SW 1271 (cell line): ENCODE measurements at places on chromosomes 3 and 15.

- DNase-seq = no peak
Measured at GRCh38 chr15:76968306-76968705, 26.6 kb upstream of the PSTPIP1 start.

- no peak for DNase-seq
Measured at GRCh38 chr3:44995142-44995770, 19.2 kb downstream of the EXOSC7 start.

DNA sequence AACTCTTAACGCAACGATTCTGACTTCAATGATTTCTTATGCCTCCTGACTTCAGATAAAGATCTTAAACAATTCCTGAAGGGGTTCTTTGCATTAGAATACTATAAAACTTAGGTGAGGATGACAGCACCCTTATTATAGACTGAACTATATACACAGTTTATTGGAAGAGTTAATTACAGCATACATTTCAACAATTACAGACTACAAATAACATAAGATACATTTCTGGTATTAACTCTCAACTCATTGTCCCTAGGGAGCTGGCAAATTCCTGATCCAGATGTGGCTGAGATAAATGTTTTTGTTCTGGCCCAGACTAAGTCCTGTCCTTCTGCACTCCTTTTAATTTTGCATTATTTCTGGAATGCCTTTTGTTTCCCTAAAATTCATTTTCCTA, 155.5 kb upstream of the TMC3 start:
- no peak for DNase-seq

- DNase-seq = no peak
Measured at GRCh38 chr3:139243710-139244109, 100.1 kb upstream of the MRPS22 start.

DNA sequence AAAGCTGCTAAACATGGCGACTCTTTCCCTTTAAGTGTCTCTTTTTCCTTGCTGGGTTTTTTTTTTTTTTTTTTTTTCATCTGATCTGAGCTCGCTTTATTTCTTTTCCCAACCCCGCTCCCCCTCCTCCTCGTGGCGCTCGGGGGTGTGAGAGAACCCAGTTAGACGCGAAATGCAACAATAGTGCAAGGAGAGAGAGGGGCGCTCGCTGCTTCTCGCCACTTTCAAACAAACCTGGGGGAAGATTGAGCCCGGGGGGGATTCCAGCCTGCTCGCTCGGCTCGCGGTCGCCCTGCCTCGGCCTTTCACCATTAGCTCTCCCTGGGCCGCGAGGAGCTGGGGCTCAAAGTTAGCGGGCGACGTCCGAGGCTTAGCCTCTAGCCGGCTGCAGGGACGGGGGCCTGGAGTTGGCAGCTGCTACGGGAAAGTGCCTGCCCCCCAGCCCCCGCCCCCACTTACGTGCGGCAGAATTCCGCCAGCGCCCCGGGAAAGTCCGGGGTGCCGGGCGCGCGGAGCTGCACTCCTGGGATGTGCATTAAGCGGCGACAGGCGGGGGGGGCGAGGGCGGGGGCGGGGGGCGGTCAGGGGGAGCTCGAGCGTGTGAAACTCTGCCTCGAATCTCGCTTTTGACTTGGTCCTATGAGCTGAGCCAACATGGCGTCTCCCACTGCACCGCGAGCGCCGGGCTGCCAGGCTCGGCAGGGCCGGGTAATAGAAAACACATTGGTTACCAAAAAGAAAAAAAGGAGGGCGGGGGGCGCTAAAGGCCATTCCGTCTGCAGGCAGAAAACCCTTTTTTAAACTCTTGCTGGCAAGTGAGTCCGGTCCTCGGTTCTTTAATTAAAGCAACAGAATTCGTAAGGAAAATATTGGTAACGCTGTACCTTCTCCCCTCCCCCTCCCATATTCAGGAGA, 10.4 kb downstream of the NR2F2 start:
- peak; percentile 48 for DNase-seq

DNA sequence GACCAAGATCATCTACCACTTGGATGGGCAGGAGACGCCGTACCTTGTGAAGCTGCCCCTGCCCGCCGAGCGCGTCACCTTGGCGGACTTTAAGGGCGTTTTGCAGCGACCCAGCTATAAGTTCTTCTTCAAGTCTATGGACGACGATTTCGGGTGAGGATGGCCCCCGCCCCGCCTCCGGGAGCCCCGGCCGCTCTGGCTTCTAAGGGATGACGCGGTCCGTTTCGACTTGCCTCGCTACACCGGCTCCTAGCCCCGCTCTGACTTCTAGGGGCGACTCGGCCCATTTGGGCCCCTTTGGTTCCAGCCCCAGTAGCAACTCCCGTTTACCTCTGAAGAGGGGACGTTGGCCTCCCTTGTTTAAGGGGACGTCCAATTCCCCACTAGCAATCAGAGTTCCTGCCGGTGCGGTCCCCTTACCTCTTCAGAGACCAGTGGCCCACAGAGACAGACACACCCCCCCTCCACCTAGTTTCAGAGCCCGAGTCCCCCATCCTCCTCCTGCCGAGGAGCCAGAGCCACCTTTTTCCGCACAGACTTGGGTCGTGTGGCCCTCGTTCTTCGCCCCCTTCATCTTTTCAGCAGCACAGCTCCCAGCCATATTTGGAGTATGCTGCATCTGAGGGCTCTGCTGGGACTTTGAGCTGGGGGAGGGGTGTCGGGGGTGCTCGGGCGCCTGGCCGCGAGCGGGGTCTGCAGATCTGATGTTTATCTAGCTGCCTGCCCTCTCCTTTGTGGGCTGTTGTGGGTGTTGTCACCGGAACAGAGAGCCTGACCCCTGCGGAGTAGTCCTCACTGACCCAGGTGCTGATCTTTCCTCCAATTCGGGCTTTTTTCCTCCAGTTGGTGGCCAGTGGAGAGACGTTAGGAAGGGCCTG, 706 bp downstream of the DVL3 start:
- DNase-seq = no peak

- no peak for DNase-seq
Measured at GRCh38 chr3:23761440-23761896, 44.3 kb upstream of the UBE2E1 start.

DNA sequence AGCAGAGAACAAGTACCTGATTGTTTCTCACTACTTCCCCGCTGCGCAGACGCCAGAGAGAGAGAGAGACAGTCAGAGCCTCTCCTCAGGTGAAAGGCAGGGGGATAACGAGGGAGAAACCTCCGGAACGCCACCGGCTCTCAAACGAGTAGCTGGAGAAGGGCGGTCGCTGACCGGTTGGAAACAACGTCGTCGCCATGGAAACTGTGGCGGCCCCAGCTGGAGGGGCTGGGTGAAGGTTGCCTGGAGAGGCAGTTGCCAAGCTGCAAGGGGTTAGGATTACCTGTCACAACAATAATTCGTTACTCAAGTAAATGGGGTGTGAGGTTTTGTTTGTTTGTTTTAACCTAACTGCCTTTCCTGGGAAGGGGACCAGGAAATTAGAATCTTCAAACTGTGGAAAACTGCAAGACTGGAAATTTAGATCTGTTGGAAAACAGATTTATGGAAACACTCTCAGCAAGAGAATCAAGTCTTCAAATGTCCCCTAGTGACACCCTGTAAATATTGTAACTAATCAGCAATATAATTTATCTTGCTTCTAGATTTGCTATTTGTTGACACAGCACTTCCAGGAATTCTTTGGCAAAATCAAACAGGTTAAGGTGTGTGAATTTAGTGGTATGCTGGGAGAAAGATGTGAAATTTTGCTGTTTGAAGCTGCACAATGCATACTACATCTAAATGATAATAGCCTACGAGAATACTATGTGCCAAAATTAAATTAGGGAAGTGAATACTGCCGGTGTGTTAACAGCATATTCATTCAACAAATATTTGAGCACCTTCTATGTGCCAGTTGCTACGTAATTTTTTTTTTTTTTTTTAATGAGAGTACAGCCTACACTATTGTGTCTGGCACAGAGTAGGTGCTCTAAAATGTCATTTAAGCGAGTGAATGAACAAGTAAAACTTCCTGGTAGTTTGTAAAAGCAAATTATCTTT, at the start of gene DNAH12:
Gene DNAH12, minus strand, starts transcription at position 164 of the 945 bp plus-strand sequence. CDS start 1,474 bp downstream, outside the sequence.
- DNase-seq = no peak

DNA sequence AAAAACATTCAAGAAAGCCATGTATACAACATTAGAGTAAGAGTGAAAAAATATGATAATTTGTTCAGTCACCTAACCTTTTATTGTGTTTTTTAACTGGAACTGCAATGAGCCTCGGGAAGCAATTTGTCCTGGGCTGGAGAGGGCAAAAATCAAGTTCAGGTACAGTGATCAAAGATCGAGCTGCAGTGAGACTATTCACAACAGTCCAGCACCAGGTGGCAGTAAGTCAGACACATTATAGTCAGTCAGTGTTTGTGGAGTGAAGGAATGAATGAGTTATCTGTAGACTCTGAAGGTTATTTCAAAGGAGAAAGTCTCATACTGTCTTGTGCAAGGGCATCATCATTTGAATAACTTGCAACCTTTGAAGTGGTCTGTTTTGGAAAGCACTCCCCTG, 116.6 kb downstream of the CHDH start:
- DNase-seq = no peak

- DNase-seq = no peak
Measured at GRCh38 chr3:107978131-107979055, 112.4 kb downstream of the CD47 start.

- no peak for DNase-seq
Measured at GRCh38 chr3:28322464-28322863, 26.1 kb upstream of the ZCWPW2 start.

DNA sequence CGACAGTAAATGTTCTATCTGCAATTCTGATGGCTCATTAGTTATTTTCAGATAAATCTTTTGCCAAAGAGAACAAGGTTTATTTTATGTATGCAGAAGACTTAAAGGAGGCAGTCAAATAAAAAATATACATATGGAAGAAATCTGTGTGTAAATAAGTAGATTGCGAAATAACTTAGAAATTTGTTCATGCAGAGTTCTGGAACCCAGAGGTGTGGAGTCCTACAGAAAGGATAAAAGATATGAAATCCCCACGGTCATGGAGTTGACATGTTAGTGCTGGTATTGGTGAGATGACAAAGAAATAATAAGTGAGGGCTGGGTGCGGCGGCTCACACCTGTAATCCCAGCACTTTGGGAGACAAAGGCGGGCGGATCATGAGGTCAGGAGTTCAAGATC, 111.2 kb upstream of the CFAP20DC start:
- no peak for DNase-seq

- no peak for DNase-seq
Measured at GRCh38 chr3:64895991-64896895, 208.4 kb upstream of the ADAMTS9 start.

- no peak for DNase-seq
Measured at GRCh38 chr3:122343654-122344053, 18.6 kb downstream of the CSTA start.

- DNase-seq = no peak
Measured at GRCh38 chr15:73570355-73571032, 62.7 kb downstream of the NPTN start.

- DNase-seq = no peak
Measured at GRCh38 chr3:35144011-35144410, 495.3 kb upstream of the ARPP21 start.

DNA sequence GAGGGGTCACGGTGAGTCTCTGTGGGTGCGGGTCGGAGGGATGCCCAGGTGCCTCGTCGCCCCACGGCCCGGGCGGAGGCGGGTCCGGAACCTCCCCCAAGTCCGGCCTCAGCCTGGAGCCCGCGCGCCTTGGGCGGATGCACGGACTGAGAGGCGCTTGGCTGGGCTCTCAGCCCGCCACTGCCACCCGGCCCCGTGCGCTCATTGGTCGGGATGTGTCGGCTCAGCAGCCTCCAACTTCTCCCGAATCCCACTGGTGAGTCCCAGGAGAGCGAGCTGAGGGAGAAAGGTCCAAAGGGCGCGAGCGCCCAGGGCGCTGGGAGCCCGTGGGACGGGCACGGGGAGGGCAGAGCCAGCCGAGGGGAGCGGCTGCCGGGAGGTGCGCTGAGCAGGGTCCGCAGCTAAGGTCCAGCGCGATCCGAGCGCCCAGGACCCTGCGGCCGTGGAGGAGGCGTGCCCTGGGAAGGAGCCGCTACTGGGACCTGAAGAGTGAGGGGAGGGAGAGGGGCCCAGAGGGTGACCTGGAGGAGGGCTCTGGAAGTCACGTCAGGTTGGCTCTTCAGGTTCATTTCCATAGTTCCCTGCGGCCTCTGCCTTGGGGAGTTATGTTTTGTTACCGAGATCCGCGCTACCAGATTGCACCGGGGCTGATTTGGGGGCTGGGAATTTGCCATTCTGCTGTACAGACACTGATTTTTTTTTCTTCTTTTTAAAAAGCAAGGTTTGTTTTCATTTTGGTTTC, at the start of gene MME:
Gene MME, plus strand, starts transcription at position 574 of the 742 bp plus-strand sequence. CDS start 3,849 bp downstream, outside the sequence.
- peak; percentile 60 for DNase-seq

- no peak for DNase-seq
Measured at GRCh38 chr3:168138421-168138820, 42.7 kb upstream of the GOLIM4 start.

- peak; percentile 29 for DNase-seq
Measured at GRCh38 chr3:142180761-142181362, 31.5 kb upstream of the TFDP2 start.

- DNase-seq = no peak
Measured at GRCh38 chr3:124714223-124714853, 15.9 kb upstream of the UMPS start.

- no peak for DNase-seq
Measured at GRCh38 chr3:17140670-17141505, 256.1 kb downstream of the PLCL2 start.
